Cardiac septum (tissue), 1 donor: ENCODE measurements at places on chromosomes 4 and X. TPM values are rescaled to one million over a fixed set of nuclear protein-coding genes. Genes with fewer than 3 reads are reported as not detected.

- no peak for DNase-seq
These were observed 368.1 kb upstream of the NOCT start for GRCh38 chr4:138647433-138647832.

DNA sequence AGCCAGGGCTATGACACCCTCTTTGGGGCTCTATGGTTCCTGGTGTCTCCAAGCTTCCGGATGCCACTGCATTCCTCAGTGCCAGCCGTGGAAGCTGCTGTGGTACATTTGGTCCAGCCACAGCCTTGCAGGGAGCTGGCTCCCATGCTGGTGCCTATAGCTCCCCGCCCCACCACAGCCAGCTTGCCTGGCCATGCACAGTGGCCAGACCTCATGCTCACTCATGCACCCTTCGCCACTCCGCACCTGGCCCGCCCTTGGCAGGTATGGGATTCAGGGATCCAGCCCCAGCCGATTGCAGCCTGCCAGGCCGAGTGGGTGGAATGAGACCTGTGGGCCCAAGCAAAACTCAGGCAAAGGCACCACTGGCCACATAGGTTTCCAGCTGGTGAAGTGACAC lies 354.8 kb downstream of the GRIA2 start:
- no peak for DNase-seq

- no peak for DNase-seq
These were observed 25.8 kb downstream of the PIN4 start for GRCh38 chrX:72207366-72207765.

GRCh38 chr4:189087971-189088370 lies 852.7 kb upstream of the FRG1 start:
- DNase-seq: no peak

MAB21L2 gene
- 0.19 TPM for total RNA-seq

GRCh38 chr4:169566021-169566818 lies 46.2 kb downstream of the NEK1 start:
- DNase-seq: no peak

DNA sequence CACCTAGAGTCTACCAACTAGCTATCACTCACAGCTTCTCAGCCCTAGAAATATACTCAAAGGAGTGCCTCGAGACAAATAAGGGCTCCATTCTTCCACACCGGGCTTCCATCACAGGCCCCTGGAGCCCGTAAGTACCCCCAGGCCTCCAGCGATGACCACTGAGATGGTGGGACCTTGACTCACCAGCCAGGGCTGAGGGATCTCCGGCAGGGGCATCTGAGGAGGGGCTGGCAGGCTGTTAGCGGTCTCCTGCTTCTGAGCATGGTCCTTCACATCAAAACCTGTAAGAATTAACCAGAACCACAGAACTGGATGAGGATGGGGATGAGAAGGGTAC lies 71.3 kb downstream of the AFAP1 start:
- DNase-seq: no peak

- DNase-seq: no peak
These were observed 107.9 kb downstream of the PDGFRA start for GRCh38 chr4:54337009-54337408.

LRAT gene
- 0.16 TPM for total RNA-seq

GRCh38 chr4:151668689-151669402 lies 92.0 kb downstream of the GATB start:
- DNase-seq: no peak

GRCh38 chrX:13759152-13759718 lies 24.7 kb downstream of the OFD1 start:
- DNase-seq: no peak

DNA sequence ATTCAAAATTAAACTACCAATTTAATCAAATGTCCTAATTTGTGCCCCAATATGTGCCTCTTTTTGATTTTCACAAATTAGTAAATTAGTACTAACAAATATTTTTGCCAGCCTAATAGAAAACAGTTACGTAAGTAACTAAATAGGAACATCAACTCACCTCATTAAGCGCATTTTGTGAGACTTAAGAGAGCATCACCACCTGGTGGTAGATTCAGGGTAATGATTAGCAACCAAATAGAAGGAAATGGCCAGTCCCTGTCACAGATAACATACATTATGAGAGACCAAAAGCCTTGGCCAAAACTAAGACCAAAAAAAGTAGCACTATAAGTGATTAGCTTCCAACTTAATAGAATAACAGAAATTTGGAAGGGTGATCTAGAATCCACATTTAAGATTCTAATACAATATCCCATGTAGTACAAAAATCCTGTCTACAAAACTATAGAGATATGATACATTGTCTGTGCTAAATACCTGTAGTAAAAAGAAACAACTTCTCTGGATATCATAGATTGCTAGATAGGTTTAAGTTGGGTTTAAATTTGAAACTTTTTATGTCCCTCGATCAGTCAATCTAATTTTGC lies 46.7 kb downstream of the C4orf46 start:
- DNase-seq: no peak

DNA sequence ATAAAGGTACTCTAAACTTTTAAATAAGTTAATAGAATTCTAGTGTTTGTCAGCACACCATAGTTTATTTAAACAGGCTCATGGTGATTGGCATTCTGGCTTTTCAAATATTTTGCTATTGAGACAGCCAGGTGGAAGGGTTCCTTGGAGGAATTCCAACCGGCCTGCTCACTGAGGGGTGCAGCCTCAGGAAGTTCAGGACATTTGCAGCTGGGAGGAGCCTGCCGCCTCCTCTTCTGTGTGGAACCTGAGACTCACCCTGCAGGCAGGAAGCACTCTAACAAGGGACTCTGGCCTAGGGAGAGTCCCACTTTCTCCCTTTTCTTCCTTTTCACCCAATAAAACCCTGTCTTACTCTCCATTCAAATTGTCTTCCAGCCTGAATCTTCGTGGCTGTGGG lies 1328.0 kb downstream of the FSTL5 start:
- no peak for DNase-seq

- DNase-seq: no peak
These were observed at the start of gene GASK1B for GRCh38 chr4:158172261-158173258. GASK1B (minus strand) TSS chr4:158173025; CDS start chr4:158171375, 1,650 bp downstream.

OGT gene
- 88.0 TPM for total RNA-seq

NLGN4X gene
- 2.0 TPM for total RNA-seq

GRCh38 chrX:38151441-38151840 lies 69.2 kb downstream of the SRPX start:
- no peak for DNase-seq

ASB9 gene
- 0.46 TPM for total RNA-seq

- DNase-seq: no peak
These were observed 70.7 kb downstream of the LEF1 start for GRCh38 chr4:108097990-108098553.

- DNase-seq: no peak
These were observed 15.2 kb downstream of the GATB start for GRCh38 chr4:151745481-151746231.

- no peak for DNase-seq
These were observed 1443.3 kb downstream of the RAPGEF2 start for GRCh38 chr4:160546201-160546600.

GRCh38 chr4:168362025-168362401 lies 43.5 kb upstream of the DDX60 start:
- no peak for DNase-seq

RGN gene
- 17.1 TPM for total RNA-seq
